Anterior cingulate cortex (tissue), 58 donors: ENCODE measurements at places on chromosomes 12 and 14.

DNA sequence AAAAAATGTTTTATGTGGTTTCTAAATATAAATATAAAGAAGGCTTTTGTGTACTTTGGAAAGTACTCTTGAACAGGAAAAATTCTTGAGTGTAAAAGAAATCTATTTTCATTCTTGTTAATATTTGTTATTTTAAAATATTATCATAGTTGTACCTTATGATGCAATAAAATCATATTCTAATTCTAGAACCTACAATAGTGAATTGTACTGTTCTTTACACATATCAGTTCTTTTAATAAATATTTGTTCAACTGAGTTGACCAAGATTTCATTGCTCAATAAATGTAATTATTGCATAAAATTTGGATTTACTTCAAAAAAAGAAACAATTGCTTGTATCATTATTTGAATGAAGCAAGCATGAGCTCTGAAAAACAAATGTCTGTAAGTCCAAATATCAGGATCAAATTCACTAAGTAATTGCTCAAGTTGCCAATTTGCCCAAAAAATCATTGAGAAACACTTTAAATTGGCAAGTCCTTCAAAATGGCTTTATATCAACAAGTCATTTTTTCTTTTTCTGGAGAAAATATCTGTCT, 191.6 kb upstream of the SLC16A7 start:
- no peak for DNase-seq

DNA sequence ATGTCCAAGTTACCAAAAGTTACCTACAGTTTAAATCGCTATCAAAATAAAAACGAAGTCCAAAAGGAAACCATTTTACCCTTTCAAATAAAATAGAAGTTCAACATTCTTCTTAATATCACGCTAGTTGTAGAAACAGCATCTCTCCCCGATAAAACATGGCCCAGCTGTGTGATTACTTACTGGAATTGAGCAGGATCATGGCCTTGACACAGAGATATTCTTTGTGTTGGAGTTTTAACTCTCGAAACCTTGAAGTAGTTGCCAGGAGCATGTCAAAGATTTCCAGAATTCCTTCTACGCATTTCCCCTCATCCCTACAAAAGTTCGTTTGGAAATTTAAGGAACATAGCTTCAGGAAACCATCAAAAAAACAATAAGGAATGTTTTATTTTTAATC, 44.8 kb downstream of the ESR2 start:
- no peak for DNase-seq

GRCh38 chr12:45327823-45328383, 112.0 kb downstream of the ANO6 start:
- DNase-seq: no peak

DNA sequence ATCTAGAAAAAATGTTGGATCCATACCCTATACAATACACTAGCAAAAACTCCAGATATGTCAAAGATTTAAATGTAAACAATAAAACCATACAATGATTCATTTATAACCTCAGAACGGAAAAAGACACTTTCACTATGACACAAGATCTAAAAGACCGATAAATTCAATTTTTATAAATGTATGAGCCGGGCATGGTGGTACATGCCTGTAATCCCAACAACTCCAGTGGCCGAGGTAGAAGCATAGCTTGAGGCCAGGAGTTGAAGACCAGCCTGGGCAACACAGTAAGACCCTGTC, 2.5 kb upstream of the SOS2 start:
- no peak for DNase-seq

DNA sequence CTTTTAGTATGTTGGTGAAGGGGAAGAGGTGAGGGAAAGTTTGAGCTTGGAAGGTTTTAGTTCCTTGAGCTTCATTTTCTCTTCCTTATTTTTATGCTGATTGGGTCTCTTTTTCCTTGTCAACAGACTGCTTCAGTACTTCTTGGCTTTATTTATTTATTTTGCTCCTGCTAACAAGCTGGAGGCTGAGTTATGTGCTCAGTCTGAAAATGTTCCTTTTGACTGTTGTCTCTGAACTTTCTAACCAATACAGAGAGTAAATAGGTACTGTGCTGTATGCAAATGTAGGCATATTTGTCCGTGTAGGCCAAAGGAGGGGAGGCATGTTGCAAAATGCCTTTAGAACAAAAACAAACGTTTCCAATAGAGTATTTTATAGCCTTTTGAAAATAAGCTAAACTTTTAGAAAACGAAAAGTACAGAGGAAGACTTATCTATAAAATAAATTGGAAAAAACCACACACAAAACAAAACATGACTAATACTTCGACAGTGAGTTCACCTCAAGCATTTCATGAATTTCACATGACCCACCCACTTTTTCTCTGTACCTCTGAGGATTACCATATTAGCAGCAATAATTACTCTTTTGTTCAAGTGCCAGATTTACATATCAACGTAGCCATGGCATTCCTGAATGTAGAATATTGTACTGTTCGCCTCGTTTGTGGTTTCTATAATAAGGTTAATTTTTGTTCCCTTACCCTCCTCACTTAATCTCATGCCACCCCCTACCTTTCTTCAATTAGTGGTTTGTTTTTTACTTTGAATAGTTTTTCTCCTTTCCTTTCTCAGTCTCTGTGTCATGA, 4.7 kb upstream of the CREBL2 start:
- no peak for DNase-seq

GRCh38 chr14:101109981-101110728, 206.6 kb upstream of the RTL1 start:
- DNase-seq: no peak
